Stimulated activated naive CD4-positive, alpha-beta T cell (primary cell): ENCODE measurements at places on chromosomes 1 and 21.

DNA sequence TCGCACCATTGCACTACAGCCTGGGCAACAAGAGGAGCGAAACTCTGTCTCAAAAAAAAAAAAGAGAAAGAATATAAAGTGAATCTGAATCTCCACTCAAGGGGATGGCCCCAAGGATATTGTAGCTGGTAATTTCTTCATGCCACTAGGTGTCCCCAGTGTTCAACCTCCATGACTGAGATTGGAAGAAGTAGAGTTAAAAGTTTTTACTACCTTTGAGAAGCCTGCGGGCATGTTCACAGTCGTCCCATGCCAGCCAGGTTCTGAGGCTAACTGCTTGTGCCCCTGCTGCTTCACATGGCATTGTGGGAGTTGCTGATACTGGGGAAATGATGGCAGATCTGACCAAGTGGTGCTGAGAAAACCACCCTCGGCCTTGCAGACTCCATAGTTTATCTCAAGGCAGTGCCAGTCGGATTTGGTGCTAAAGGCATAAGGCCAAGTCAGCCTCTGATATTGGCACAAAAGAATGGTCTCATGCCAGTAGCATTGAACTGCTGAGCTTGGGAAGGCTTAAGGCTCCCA is 10.8 kb upstream of the SHISA4 start:
- peak; percentile 19 for DNase-seq

DNA sequence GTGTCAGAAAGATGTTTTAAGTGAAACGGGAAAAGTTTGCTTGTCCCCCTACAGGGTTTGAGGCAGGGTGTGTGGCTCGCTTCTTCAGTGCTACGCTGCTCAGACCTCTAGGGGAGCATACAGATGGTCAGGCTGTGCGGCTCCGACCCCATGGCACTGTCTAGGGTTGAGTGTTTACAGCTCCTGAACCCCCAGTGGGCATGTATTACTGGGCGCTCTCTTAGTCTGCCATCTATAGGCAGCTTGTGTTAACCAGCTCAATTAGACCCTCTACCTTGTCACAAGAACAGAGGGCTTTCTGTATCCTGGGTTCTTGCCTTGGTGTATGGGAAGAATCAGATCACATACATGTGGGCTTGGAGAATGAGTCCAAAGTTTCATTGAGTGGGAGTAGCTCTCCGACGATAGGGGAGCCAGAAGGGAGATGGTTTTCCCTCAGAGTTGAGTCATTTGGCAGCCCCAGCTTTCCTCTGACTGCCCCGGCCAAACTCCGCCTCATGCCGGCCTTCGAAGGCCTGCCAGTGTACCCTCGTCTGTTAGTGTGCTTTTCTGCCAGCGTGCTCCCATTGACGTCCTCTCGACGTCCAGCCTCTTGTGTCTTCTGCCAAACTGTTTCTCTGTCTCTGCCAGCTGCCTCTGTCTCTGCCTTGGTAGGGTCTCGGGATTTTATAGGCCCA is 38.6 kb upstream of the ADGRL4 start:
- DNase-seq, result no peak

DNA sequence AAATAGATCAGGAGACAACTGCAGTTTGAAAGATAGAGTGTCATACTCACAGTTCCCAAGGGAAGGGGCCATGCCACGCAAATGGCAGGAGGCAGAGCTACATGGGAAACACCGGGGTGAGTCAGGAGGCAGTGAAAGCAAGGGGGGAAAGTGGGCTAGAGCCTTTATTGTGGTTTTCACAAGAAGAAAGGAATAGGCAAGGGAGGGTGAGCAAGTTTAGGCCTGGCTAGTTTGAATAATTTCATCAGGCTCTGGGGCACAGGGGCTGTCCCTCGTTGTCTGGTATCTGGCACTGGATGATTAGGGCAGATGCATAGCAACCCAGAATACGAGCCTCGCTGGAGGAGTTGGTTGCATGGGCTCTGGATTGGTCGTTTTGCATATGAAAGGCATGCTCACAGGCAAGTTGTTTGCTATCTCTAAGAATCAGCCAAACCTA is 17.0 kb upstream of the ITLN2 start:
- DNase-seq, result no peak

- no peak for DNase-seq
These were observed 1.3 kb downstream of the PTPRC start for GRCh38 chr1:198640174-198640573.

DNA sequence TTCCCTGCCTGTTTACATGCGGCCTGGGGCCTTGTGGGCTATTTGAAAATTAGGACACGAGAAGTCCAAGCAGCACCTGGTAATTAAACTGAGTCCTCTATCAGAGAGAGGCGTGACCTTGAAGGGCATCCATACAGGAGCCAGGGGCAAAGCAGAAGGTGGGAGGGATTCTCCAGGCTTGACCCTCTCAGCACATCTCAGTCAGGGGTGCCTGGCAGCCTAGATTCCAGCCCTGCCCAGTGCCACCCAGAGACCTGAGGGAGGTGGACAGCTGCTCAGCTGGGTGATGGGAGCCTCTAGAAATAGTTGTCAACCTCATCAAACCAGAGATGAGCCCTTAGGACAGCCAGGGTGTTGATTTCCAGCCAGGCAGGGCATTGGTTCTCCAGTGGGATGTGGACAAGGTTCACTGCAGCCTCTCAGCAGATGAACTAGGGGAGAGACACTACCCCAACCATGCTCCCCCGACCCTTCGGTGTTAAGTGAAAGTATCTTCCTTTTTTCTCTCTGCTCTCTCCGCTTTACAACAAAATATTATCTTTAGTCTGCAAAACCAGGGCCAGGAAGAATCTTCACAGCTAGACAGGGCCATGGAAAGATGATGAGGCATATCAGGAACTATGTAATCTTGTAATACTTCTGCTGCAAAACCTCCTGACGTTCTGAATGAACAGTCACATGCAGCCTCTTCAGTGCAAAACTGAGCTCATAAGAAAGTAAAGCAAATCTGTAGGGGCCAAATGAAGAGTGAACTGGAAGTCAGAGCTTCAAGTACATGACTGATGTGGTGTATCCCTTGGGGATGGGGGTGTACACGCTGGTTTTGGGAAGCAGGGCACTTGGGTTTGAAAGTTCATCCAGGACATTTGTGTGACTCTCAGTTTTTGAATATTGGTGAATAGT is 35.9 kb upstream of the ATP5PO start:
- DNase-seq, result no peak
